ENCODE measurements at places on chromosomes 12 and 14.

- no peak for ATAC-seq
These were observed 448.7 kb upstream of the OR4E1 start for GRCh38 chr14:22122227-22122818.

- ATAC-seq = no peak
These were observed 16.8 kb downstream of the FLVCR2 start for GRCh38 chr14:75595226-75595625.

GRCh38 chr12:122593910-122594309 lies 66.9 kb downstream of the KNTC1 start:
- ATAC-seq = peak; percentile 76

DNA sequence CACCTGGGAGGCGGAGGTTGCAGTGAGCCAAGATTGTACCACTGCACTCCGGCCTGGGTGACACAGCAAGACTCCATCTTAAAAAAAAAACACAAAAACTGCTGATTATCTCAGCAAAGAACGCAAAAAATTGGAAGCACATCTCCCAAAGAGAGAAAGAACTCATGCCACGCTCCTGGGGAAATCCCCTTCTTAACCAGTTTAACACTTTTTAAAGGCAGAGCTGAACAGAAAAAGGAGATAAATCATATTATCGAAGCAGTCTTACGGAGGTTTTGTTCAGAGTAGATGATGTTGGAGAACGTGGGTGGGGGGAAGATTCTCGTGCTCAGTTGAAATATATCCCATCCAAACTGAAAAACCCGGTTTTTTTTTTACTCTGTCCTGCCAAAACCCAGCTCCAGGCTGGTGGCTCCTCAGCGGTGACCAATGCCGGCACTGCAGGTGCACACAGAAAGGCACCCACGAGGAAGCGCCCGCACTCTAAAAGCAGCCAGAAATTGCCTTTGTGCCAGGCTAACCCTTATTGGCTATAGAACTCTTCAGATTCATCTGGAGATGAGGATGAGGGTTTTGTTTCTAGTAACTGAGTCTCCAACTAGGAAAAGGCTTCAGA lies 100.2 kb upstream of the PARP11 start:
- peak; percentile 48 for ATAC-seq

- no peak for ATAC-seq
These were observed 86.6 kb upstream of the OTX2 start for GRCh38 chr14:56896922-56897321.

DNA sequence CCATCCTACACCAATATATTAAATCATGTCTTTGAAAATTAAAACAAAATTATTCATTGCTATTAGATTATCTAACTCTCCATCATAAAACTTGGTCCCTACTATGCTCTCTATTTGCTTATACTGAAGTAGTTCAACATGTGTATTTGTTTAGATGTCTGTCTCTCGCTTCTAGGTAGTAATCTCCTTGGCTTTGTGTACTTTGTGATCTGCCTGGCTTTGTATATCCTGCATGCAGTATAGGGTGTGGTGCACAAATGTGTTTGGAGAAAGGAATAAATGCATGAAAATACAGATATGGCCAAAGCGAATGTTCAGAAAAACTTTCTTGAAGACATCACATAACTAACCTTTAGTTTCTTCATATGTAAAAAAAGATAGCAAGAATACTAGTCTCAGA lies 246.6 kb upstream of the LRFN5 start:
- ATAC-seq = no peak

DNA sequence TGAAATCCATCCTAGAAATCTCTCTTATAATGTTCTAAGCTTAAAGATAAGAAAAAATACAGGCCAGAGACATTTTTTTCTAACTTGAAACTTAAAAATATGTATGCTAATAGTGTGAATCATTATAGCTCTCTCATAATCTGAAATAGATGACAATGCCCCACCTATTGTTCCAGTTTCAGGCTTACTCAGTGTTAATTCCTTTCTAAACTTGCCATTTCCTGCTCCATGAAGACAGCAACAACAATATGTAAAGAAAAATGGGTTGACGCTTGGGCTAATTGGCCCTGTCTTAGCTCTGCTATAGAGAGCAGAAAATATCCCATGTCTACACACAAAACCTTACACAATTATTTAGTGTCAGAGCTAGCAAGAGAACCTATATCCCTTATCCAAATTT lies 37.1 kb downstream of the LMO3 start:
- no peak for ATAC-seq

GRCh38 chr14:86104691-86105265 lies 574.8 kb downstream of the FLRT2 start:
- no peak for ATAC-seq

DNA sequence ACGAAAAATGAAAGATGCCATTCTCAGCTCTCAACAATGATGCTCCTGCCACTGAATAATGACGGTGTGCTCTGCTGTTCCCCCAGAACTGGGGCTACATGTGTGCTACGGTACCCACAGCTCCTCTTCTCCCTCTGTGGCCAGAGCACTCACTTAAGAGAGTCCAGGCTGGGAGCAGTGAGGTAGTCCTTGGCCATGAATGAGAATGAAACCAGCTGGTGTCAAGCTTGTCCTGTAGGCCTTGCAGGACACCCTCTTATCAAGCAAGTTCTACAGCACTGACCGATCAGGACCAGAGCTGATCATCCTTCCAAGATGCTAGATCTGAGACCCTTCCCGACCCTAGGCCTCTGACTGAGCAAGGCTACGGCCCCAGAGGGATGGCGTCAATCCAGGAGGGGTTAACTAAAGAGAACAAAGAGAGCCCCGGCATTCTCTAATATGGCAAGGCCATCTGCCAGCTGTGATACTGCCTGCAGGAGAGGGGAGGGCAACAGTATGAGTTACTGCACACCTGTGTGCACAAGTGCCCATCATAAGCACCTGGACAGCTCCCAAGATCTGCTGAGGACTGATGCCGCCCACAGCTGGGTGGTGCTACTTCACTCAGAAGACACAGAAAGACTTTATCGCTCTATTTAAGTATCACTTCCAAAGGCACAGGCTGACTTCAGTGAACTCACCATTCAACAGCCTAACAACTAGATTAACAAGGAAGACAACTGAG lies 30.5 kb downstream of the APPL2 start:
- ATAC-seq = no peak

DNA sequence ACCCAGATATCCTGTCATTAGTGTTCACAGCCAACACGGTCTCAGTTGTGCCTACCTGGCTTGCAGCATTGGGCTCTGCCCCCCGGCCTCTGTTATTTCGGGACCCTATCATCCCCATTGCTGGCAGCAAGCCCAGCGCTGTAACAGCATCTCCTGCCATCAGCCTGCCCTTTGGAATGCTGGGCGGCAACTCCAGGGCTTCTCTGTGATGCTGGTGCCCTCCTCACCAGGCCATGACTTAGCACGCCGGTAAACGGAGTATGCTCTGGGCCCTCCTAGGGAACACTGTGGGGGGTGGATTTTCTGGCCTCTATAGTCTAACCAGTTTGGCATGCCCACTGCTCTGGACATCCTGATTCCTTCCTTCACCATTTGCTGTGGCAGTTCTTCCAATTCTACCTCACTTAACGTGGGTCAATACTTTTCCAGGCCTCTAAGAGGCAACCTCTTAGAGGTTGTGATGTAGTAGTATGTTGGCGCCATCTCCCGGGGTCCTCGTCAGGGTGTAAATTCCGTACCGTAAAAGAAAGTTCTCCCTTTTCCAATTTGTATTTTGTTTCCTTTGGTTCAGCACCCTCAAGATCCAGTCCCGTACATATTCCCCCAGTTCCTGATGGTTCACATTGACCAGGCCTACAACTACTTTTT lies 80.0 kb downstream of the SINHCAF start:
- ATAC-seq = no peak

GRCh38 chr12:68932128-68932960 lies 627 bp downstream of the CPM start:
- ATAC-seq = peak; percentile 31

GRCh38 chr12:115444346-115444745 lies 760.4 kb upstream of the TBX3 start:
- ATAC-seq = no peak

DNA sequence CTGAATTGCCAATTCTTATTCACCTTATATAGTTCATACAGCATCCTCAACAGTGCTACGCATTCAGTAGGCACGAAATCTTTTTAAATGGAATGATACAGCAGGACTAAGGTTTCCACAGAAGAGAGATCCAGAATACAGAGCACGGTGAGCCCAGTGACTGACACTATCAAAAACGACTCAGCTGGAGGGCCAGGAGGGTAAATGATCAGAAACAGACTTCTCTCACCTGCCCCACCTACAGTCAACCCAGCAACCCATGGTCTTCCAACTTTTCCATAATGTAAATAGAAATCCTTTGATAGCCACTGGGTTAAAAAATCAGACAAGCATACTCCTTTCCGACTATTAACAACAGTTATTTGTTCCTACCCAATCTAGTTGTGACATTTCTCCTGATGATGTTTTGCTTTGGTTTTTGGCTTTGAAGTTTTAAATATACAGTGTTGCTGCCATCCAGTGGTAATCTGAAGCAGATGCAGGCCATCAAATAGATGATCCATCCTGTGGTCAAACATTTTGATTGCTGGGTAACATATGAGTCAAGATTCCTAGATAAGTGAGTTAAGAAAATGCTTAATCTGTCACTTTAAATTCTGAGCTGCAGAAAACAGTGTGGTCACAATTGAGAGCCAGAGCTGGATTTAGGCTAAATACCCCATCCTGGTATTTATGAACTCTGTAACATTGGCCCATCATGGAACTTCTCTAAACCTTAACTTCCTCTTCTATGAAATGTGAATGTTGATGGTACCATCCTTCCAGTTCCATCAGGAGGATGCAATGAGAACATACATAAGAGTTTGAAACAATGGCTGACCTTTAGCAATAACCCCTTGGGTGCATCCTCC lies 42.0 kb downstream of the GPHB5 start:
- peak; percentile 71 for ATAC-seq

GRCh38 chr12:34350092-34351041 lies 328.1 kb downstream of the ALG10 start:
- no peak for ATAC-seq

DNA sequence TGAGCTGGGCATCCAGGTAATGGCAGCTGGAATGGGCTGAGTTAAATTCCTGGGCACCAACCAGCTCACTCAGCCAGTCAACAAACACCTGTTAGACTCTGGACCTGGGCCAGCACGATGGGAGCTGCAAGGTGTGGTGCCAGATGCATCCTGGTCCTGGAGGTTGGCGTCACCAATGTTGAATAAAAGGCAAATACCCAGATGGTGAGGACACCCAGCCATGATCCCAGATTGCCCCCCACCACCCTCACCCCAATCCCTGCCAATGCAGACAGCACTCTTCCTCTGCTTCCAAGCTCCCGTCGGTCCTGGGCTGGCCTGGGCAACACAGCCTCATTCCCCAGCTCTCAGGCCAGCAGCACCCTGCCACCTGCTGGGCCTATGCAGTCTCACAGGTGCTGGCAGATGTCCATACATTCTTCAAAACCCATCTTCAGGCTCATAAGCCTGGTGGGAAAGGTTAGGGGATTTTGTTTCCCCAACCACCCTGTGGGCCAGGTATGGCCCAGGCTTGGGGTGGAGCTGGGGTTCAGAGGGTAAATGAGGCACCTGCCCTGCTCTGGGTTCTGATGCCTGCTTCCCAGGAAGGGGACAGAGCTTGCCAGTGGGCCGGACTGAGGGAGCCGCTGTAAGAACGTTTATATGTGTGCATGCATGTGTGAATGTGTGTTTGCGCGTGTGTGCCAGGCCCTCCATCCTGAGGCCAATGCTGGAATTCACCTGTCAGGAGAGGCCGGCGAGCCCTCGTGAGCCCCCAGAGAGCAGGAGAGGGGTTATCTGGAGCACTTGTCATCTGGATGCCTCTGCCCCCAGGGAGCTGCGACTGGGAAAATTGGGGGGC lies 58.0 kb downstream of the LGMN start:
- peak; percentile 24 for ATAC-seq

GRCh38 chr12:47876440-47876960 lies 28.3 kb downstream of the VDR start:
- peak; percentile 15 for ATAC-seq

DNA sequence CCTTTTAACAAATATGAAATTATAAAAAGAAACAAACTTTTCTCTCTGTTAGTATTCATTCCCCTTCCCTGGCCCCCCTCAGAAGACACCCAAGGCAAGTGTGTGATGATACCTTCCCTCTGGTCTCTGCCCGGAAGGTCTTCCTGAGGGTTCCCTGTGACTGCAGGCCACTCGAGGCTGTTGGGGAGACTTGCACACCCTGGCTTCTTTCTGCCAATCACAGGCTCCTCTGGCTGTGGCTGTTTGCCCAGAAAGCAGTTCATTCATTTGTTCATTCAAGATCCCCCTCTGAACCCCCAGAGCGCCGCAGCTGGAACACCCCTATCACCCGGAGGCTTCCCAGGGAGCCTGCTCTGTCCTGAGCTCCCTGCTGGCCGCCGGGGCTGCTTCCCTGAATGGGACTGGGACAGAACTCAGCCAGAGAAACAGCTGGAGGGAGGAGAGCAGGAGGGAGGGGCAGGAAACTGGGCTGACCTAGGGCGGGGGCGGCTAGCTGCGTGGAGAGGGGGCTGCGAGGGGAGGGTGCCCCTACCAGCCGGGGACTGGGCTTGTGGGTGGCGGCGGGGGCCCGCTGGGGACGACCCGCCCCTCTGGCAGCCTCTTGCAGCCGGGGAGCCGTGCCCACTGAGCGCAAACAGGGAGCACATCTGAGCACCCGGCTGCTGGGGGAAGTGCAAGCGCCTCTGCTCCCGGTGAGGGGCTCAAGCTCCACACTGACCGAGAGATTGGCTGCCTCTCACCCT lies at the start of gene CMKLR1:
Gene CMKLR1, minus strand, starts transcription at position 397 of the 743 bp plus-strand sequence. CDS start 45,720 bp downstream, outside the sequence.
- ATAC-seq = no peak

DNA sequence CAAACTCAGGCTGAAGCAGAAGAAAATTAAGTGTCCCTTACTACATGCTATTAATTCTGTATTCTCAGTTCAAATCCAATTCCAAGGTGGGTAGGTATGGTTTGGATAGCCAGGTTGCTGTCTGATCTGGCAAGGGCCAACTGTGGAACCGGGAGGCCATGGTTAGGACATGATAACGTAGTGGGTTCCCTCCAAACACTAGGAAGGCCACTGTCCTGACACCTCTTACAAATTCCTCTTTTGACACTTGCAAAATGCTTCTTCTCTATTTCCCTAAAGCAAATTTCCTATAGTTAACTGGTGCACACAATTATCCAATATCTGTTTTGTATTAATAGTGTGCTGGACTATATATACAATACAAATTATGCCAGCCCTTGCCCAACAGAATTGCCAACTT lies 70.8 kb downstream of the RNF34 start:
- no peak for ATAC-seq

Measured in activated CD4-positive, CD25-positive, alpha-beta regulatory T cell treated with anti-CD3 and anti-CD28 coated beads, Interleukin-2, amount 50 U/mL, for 24 hours (primary cell).